Sigmoid colon (tissue), 7 donors: ENCODE measurements at places on chromosomes 2 and 18.
A peak's percentile ranks its signal among the peaks of the same experiment; 100 is the strongest.

DNA sequence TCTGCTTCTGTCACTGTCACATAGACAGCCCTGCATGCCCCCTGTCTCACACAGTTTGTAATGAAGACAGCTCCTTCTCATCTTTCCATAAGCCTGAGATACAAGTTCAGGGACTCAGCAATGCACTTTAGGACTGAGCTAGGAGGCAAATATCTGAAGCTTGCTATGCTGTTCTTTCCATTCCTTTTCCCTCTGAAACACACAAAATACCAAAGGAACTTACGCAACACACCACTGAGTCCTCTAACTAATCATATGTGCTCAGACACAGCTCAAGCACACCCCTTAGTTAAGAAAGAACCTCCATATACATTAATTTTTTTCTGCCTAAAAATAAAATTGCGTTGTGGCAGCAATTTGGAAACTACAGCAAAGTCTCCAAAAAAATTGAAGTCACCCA is 17.9 kb downstream of the SERPINB8 start:
- DNase-seq: no peak

DNA sequence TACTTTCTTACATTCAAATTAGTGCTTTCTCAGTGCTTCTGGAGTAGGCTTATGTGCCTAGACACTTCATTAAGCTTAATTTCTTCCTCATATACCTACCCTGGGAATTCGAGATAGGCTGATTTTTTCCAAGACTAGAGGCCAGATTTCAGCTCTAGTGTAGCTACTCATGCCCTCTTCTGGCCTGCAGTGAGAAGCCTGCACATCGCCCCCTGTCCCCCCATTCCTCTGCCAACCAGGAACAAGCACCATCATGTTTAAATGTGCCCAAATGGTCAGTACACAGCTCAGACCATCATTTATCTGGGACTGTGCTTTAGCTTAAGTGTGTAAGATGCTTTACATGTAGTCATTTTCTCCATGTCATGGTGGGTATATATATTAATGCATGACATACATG is 1218.8 kb upstream of the LRRTM1 start:
- DNase-seq: no peak

- peak; percentile 86 for DNase-seq
These were observed at the start of gene MOCOS for GRCh38 chr18:36187193-36187825. Gene MOCOS, plus strand, starts transcription at chr18:36187497. Its CDS starts 43 bp downstream, at chr18:36187540.

DNA sequence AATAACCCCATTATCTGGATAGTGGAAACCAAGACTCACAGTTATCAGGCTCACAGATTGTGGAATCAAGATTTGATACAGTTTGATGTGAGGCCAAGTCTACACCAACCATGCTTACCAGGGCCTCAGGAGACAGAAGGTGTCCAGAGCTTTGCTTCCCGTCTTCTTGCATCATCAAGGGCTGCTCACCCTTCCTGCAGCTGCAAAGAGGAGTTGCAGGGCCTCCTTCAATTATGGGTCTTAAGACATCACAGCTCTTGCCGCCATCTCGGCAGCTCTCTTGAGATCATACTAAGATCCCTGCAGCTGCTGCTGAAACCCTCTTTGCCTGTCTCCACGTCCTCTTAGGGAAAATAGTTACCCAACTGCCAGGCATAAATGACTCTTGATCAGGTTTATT is 176.0 kb downstream of the MGAT5 start:
- no peak for DNase-seq
